ENCODE measurements at places on chromosomes 5 and 9.

- DNase-seq, result no peak
These were observed 31.2 kb downstream of the NLN start for GRCh38 chr5:65753189-65753588.

DNA sequence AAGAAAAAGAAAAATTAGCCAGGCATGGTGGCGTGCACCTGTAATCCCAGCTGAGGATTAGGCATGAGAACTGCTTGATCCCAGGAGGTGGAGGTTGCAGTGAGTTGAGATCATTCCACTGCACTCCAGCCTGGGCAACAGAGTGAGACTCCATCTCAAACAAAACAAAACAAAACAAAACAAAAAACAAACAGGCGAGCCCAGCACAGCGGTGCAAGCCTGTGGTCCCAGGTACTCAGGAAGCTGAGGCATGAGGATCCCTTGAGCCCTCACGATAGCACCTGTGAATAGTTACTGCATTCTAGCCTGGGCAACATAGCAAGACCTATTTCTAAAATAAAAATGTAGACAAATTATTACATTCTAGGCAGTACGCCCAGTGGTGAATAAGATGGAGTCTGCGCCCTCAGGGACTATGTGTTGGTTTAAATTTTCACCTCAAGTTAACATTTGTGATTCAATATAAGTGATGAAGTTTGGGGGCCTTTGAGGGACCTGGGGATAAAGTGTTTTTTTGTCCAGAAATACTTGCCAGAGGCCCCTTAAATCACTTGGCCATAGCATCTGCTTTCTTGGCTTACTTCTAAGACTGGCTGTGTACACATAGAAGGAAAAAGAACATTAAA is 3.4 kb upstream of the GAPVD1 start:
- DNase-seq, result no peak

GRCh38 chr5:142176255-142176654 is 67.7 kb downstream of the NDFIP1 start:
- no peak for DNase-seq

- no peak for DNase-seq
These were observed 34.6 kb upstream of the ZFR start for GRCh38 chr5:32479096-32479495.

DNA sequence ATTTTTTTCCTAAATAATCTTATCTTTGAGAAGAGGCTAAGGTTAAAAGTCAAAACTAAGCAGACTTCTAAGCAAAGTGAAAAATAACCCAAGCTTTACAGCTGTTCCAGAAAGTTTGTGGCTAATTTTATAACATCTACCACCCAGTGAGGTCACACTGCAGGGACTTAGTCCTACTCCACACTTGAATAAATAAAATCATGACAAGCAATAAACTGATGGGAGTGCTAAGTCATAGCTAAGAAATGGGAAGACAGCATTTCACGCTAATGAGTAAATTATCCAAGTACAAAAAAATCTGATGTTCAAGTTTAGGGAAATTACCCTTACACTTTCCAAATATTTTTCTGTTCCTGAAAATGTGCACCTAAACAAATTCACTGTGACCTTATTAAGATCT is 47.7 kb downstream of the ZNF608 start:
- DNase-seq, result no peak

DNA sequence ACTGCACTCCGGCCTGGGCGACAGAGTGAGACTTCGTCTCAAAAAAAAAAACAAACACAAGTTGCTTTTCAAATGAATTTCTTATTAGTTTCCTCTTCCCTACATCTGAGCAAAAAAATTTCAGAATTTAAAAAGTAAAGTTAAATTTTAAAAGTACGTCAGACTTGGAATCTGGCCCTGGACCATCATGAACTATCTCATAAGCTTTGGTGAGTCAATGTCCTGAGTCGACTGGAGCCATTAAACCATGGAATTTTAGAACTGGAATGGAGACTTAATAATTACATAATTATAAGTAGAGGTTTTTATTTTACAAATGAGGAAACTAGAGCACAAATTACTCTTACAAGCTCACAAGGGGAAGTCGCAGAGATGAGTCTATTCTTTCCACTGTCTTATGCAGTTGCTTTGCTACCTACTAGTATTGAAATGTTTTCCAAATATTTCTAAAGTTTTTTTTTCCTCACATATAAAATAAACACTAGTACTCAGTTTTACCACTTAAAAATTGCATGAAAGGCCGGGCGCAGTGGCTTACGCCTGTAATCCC is 98.0 kb upstream of the ZNF608 start:
- no peak for DNase-seq

DNA sequence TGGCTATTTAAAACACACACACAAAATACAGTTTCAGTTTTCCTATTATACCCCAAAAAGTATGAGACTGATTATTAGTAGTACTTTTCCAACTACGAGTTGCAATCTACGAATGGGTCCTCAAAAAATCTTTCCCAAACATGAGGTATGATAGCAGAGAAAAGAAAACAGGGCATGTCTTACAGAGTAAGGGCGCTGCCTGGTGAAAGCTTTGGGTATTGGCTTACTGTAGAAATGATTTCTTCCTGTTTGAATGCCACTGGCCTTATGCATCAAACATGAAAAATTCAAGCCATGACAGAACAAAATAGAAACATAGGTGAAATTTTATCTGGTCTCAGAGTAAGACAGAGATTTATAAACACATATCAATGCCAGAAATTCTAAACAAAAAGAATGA is 448.0 kb downstream of the SPOCK1 start:
- no peak for DNase-seq

DNA sequence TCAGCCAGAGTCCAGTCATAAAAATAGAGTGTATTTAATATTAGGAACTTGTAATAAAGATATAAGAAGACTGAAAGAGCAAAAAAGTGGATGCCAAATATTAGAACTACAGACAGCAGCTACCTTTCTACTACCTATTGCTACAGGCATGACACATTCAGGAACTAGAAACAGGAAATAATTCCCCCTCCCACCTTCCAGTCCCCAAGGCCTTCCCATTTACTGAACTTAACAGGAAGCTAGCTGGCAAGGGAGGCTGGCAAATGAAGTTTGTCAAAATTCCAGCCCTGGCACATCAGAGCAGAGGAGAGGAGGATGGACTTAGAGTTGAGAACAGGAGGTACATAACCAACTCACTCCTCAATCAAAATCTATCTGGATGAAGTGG is 50.2 kb upstream of the RIC1 start:
- no peak for DNase-seq

- no peak for DNase-seq
These were observed 56.7 kb upstream of the ECM2 start for GRCh38 chr9:92592537-92592936.

DNA sequence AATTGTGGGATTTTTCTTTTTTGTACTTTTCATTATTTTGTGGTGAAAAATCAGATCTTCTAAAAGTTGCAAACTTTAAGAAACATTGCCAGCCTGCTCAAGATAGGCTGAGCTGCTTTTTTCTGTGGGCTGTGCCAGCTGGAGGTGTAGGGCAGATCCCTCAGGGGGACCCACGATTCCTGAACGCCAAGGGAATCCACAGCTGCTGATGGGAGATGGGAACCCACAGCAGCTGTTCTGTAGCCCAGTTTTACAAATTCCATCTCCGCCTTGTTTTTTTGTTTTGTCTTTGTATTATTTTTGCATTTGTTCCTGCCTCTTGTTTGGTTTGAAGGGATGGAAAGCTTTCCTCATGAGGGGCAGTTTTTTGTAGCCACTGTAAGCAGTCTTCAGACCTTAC is 91.0 kb downstream of the WWC1 start:
- DNase-seq, result no peak

DNA sequence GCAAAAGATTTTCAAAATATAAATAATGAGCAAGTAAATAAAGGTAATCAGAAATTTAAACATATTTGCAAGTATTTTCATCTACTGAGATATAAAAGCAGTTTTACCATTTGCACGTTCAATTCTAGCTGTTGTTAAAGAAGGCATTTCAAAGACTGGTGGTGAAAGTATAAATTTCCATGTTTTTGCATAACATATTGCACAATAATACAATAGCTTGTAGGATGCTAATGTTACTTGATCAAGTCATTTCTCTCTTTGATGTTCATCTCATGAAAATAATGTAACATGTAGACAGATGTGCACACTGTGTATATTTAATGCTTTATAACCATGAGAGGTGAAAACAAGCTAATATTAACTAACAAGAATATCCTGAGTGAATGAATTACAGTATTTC is 651.9 kb downstream of the CDH9 start:
- no peak for DNase-seq

DNA sequence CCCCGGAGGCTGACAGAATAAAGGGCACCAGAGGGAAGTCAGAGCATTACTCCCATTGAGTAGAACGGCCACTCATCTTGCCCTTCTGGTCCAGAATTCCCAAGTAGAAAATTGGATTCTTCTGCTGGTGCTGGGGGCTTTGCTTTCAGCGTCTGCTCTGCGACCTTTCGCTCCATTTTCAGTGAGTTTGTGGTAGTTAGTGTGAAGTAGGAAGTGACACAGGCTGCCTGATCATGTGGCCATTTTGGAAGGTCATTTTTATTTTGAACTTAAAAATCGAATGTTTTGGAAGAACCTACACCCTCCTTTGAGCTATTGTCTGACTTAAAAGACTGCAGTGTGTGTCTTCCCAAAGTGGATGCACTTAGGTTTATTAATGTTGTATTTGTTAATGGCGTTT is 56.7 kb upstream of the FAM120AOS start:
- no peak for DNase-seq

DNA sequence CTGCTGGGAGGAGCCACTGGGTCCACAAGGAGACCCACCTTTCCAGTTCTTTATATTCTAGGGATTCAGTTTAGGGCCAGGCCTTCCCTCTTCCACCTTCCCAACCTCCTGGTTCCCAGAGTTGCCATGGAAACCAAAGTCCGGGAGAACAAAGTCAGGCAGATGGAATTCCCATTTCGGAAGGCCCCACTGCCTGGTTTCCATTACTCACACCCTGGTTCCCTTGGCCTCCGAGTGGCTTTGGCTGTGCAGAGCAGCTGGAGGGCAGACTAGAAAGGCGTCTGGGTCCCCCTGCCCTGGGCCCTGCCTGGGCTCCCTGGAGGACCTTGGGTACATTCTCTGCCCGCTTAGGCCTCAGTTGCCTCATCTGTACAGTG is 136.1 kb downstream of the RGS3 start:
- no peak for DNase-seq

DNA sequence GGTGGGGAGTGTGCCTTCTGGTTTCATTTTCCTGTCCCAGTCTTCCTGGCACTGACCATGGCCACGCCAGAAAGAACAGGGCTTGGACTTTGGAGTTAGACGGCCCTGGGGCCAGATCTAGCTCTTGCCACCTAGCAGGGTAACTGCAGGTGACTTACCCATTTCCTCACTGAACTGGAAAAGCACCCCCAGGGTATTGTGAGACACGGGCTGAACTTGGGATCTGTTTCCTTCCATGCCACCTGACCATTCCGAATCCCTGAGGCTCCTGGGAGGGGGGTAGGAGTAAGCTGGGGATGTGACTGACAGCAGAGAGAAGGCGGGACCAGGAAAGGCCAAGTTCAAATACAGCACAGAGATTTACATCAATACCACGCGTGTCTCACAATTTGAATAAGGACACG is 9.4 kb downstream of the HNRNPAB start:
- DNase-seq, result no peak

Measured in BE2C (cell line).